Smooth muscle cell of the brain vasculature (primary cell): ENCODE measurements at places on chromosomes 6 and 20.
A peak's percentile ranks its signal among the peaks of the same experiment; 100 is the strongest.

- no peak for DNase-seq
Measured at GRCh38 chr6:158626360-158627167, 18.0 kb downstream of the DYNLT1 start.

DNA sequence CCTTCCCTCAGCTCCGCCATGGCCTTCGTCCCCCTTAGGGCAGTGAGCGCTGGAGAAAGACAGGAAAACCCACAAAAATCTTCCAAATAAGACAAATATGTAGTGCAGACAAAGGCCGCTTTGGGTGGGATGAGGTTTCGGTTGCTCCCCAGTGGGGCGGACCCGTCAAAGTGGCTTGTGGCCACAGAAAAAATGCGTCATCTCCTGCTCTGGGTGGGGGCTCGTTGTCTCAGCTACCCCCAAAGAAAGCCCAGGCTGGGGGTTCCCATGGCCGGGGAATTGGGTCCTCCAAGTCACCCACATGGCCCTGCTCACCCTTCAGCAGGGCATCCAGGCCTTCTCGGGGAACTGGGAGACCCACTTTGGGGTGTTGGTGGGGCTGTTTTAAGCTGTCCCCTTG is 21.9 kb upstream of the SCUBE3 start:
- DNase-seq = no peak

- DNase-seq = no peak
Measured at GRCh38 chr20:24503352-24503931, 34.0 kb downstream of the SYNDIG1 start.

GRCh38 chr6:159594750-159595117 is 98.3 kb downstream of the SOD2 start:
- peak; percentile 43 for DNase-seq

DNA sequence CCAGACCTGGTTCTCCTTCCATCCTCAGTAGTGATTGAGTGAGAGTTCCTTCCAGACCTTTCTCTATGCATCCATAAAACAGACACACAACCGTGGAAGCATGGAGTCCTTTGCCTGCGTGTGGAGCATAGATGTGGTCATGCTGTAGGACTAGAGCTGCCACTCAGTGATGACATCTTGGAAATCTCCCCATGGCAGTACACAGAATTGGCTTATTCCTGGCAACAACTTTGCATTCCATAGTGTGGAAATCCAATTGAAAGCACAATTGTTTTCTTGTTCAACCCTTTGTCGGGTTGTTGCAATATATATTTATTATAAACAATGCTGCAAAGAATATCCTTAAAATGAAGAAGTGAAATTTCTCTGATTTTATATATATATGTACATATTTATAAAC is 547.8 kb downstream of the CDH26 start:
- no peak for DNase-seq

- DNase-seq = no peak
Measured at GRCh38 chr6:7703148-7703680, 22.7 kb upstream of the BMP6 start.

DNA sequence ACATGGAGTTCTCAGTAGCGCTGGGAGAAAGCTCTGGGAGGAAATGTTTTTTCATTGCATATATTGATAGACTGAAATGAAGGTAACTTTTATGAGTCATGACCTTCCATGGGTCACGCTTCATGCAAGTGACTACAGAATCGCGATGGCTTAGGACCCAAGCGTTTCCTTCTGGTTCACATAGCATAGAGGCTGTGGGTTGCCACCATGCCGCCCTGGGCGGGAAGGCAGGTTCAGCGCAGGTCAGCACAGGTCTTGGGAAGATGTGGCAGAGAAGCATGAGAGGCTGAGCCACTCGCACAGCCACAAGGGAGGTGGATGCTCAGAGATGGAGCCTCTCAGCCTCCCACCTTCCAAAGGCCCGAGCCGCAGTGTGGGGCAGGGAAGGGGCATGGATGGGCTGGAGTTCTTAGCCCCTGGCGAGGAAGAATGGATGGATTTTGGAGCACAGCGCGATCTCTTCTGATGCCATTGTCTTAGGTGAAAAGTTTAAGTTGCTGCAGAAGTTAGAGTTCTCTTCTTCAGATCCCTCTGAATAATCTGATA is 219.5 kb downstream of the SMOC2 start:
- DNase-seq = no peak

- DNase-seq = peak; percentile 24
Measured at GRCh38 chr6:128209771-128210170, 308.9 kb upstream of the THEMIS start.

DNA sequence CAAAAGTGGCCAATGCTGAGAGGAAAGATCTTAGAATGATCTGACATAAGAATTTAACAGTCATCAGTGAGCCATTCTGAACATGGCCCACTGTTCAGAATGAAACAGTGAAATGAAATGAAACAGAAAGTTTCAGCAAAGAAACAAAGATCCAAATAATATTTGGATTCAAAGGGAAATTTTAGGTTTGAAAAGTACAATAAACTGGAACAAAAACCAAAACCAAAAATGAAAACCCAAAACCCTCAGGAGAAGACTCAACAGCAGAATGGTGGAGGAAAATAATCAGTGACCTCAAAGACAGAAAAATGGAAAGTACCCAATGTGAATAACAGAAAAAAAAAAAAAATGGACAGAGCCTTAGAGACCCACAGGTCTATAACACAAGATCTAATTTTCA is 66.1 kb upstream of the EMILIN3 start:
- DNase-seq = no peak

- no peak for DNase-seq
Measured at GRCh38 chr6:74853991-74854390, 351.9 kb downstream of the COL12A1 start.

DNA sequence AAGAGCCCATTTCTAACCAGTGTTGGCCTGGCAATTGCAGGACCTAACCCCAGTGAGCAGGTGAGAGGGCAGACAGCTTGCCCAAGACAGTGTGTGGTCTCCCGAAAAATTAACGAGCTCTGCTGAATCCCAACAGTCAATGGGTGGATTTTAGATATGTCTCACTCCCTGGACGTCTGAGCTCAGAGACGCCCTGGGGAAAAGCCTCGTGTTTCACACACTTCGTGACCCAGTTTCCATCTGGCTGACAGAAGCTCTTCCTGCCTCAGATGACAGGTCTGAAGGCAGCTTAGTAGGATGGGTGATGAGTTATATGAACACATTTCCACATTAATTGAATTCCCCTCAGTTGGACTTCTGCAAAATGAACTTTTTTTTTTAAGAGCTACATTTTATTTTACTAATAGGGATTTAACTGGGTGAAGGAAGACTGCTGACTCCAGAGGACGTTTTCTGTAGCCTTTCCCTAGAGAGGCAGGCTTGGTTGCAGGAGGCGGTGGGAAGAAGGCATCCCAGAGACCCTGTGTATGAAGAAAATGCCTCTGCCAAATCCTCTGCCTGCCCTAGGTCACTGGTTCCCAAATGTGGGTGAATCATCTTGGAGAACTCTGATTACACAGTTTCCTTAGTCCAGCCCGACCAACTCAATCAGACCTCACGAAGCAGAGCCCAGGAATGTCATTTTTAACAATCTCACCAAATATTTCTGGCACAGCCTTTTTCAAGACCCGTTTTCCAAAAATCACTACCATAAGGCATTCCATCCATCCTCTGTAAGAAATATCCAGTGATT is 71.7 kb upstream of the LY86 start:
- no peak for DNase-seq
